PC-9 (cell line): ENCODE measurements at places on chromosomes 5 and 9.

- DNase-seq: peak; percentile 58
Measured at GRCh38 chr5:50655810-50656205, 10.6 kb upstream of the PARP8 start.

DNA sequence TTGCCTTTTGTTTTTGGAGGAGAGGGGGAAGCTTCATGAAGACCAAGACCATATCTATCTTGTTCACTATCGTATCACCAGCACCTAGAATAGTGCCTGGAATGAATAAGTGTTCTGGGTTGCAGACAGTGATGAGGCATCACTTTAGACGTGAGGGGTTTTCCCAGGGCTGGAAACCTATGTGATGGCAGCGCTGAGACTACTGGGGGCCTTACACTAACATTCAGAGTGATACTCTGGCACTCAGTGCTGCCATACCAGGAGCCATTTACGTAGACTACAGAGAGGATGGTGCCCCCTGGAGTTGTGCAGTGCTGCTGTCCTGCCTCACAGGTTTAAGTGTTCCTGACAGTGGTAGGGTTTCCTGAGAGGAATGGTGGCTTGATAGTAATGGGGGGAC lies 6.9 kb downstream of the CCL19 start:
- no peak for DNase-seq

DNA sequence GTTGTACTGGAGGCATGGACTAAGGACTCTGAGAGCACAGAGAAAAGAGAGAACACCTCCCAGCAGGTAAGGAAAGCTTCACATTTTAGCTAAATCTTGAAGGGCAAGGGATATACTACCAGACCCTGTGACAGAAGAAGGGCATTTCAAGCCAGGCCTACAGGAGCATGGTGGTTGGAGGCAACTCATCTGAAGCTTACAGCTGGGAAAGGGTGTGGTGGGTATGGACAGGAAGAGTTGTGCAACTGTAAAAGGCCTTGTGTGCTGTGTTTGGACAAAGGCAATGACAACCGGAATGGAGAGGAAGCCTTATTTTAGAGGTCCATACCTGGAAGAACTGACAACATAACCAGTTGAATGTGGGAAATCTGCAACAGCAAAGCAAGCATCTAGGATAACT lies 31.2 kb downstream of the NIPSNAP3B start:
- DNase-seq: no peak

DNA sequence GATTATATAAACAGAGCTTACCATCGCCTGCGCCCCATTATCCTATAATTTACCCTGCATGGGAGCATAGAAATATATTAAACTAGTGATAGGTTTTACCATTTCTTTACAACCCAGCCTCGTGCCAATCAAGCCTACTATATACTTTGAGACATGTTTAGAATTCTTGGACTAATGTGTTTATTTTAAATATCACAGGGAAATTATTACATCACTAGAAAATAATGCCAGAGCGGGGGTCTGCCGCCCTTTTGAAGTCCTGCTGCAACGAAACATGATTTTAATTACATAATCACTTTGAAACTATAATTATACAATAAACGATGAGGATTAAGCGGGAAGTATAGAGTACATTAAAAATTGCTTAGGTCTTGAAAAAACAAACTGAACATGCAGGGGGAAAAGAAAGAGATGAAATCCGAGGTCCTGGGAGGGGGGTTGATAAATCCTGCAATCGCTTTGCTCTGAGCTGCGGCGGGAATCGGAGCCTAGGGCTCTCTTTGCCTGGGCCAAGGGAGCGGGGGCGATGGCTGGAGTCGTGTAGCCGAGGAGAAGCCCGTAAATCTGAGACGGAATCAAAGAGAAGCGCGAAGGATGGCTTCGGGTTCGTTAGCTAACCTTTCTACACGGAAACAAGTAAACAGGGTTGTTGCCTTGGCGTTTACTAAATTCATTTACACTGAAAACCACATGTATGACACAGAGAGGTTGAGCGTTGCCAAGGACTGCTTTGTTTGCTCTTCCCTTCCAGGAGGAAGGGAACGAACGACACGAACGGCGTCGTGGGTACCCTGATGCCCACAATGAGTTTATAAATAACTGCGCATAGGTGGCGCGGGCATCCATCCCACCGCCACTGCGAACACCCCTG lies 127.6 kb downstream of the TMEM174 start:
- DNase-seq: no peak

- DNase-seq: no peak
Measured at GRCh38 chr5:25955337-25955736, 1083.0 kb downstream of the CDH9 start.

DNA sequence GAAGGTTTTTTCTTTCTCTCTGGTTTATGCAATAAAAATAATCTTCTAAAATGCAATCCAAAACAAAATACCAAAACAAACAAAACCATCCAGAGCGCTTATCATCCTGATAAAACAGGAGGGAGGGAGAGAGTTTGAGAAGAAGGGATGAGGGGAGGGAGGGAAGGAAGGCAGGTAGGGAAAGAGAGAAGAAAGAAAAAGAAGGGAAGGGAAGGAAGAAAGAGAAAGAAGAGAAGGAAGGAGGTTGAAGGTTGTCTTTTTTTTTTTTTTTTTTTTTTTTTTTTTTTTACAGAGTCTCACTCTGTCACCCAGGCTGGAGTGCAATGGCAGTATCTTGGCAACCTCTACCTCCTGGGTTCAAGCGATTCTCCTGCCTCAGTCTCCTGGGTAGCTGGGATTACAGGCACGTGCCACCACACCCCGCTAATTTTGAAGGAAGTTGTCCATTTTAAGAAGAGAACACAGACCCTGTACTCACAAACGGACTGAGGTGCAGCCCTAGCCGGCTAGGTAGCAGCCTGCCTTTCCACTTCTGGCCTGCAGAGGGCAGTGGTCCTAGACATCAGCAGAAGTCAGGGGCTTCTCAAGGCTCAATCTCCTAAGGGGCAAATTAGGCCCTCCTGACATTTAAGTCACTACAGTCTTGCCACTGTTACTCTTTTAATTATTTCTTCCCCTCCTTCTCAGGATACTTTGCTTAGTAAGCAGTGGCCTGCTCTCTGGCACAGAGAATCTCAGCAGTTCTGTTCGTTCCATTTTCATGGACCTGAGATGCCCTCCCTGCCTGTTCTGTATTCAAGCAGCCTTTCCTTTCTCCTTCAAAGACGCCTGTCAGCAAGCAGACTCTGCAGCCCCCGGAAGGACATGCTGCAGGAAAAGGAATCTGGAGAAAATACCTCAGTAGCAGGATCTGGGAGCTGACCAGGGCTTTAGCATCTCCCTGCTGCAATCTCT lies 76.4 kb downstream of the EPB41L4B start:
- peak; percentile 71 for DNase-seq

- DNase-seq: no peak
Measured at GRCh38 chr9:126703866-126704156, 90.1 kb downstream of the LMX1B start.

DNA sequence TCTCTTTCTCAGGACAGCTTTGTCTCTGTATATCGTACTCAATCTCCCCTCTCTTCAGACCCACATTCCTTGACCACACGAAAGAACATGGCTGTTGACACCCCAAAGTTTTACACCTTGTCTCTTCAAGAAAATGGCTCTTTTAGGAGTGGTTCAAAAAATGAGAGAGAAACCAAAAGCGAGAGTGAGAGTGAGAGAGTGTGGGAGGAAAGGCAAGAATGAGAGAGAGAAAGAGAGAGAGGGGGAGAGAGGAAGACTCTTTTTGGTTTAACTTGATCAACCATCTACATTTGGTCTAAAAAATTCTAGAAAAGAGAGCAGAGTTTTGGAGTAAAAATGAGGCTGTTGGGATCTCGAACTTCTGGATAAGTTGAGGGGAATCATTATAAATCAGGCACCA lies 581.8 kb upstream of the WWC1 start:
- DNase-seq: no peak

DNA sequence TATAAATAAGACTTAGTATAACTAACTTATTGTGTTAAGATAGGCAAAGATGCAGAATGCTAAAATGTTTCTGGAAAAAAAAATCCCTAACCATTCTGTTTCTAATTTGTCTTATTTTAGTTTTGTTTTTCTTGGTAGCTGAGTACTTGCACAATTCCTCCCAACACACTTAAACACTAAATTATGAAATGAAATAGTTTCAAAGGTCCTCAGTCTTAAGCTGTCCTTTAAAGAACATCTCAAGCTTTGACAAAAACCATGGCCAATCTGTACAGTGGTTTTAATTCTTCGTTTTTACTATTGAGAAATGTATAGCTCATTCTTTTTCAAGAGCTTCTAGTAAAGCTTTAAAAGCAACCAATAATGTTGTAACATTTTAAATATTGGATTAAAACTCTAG lies 171.5 kb downstream of the EDIL3 start:
- DNase-seq: no peak

DNA sequence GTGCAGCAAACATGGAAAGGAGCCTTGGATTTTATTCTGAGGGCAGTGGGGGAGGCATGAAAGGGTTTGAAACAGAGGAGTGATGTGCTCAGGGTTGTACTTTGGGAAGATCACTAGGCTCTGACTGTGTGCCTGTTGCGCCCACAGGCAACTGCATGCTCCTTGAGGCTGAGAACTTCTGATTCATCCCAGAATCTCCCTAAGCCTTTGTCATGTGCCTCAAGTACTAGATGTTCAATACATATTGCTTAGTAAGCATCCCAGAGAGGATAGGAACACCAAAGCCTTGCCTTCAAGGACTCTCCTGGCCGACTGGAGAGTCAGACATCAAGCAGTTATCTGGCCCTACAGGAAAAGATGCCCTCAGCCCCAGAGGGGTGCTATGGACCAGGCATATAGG lies 54.1 kb downstream of the ARHGEF37 start:
- DNase-seq: no peak

GRCh38 chr5:32733590-32734340 lies 22.6 kb downstream of the NPR3 start:
- no peak for DNase-seq

- no peak for DNase-seq
Measured at GRCh38 chr9:119420231-119420630, 51.0 kb upstream of the BRINP1 start.

- no peak for DNase-seq
Measured at GRCh38 chr5:146007989-146008388, 71.6 kb downstream of the SH3RF2 start.

- no peak for DNase-seq
Measured at GRCh38 chr5:31757806-31758205, 118.9 kb downstream of the PDZD2 start.

DNA sequence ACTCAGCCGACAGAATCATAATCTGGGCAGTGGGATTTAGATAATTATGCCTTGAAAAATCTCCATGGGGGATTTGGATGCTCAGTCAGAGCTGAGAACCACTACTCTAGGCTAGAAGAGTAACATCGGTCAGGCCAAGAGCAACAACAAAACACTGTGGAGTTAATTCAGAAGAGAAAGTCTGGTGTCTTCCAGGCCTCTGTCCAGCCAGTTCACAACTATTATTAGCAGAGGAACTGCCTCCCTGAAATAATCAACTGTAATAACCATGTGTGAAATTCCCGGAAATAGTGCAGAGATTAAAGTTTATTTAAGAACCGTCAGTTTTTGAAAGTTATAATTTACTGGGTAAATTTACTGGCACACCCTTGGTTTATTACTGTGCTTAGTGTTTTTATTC lies 8.2 kb upstream of the MARCHF3 start:
- DNase-seq: no peak

GRCh38 chr9:129064499-129064908 lies 16.4 kb upstream of the DOLPP1 start:
- no peak for DNase-seq

DNA sequence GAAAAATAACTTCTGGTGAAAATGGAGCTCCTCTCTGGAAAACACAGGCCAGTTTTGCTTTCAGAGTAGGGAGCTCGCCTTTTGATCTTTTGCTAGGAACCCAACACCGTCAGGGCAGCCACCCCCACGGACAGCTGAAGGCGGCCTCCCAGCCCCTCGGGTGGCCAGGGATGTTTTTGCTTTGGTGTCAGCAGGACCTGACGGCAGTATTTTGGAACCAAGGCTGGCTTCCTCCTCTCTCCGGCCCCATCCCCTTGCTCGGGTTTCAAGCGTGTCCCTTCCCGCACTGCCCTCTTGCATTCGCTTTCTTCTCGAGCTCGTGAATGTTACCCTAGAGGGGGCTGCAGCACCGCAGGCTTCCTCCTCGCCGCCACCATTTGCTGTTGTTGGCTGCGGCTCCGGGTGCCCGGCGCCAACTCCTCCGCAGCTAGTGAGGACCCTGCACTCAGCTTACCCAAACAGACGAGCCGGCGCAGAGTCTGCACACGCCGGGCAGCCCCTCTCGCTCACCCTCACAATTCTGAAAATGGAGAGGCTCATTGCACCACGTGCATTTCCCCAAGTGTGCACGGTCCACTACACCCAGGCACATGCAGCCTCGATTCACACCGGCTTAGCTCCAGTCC lies 35.5 kb upstream of the ADAMTSL1 start:
- DNase-seq: no peak

- no peak for DNase-seq
Measured at GRCh38 chr9:86771941-86772634, 175.2 kb downstream of the GAS1 start.
